ENCODE measurements at places on chromosomes 12 and 14. TPM values are rescaled to one million over a fixed set of nuclear protein-coding genes. Genes with fewer than 3 reads are reported as not detected.

OR11G2 gene
- total RNA-seq, result not detected

- no peak for DNase-seq
These were observed 16.0 kb downstream of the LRRK2 start for GRCh38 chr12:40240779-40241178.

- no peak for DNase-seq
These were observed 4.7 kb downstream of the LTB4R start for GRCh38 chr14:24315807-24316596.

GRCh38 chr14:32169191-32169590 is 32.7 kb upstream of the RNU6-7 start:
- DNase-seq, result no peak

DNA sequence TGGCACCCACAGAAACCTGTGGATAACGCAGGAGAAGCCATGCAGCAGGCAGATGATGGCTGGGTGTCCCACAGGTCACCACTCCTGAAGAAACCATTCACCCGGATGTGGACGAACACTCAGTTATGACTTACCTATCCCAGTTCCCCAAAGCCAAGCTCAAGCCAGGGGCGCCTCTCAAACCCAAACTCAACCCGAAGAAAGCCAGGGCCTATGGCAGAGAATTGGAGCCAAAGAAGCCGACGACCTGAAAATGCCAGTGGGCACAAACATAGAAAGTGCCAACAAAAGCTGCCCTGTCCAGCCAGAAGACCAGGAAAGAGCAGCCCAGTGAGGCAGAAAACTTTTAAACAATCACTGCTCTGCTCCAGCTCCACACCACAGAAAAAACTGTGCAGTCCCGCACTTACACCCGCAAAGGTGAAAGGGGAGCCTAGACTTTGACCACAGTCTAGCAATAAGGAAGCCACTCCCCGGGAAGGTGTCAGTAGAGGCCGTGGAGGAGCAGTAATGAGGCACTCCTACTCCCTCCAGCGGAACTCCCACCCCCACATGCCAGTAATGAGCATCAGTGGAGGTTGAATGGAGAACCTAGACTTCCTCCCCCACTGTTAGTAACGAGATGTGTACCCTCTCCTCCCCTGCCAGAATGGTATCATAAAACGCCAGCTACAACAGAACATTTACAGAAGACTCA is 6.0 kb upstream of the ACVRL1 start:
- no peak for DNase-seq

- DNase-seq, result no peak
These were observed 688 bp downstream of the C12orf71 start for GRCh38 chr12:27081668-27082111.

ACSM4 gene
- total RNA-seq, result not detected

ESR2 gene
- not detected for total RNA-seq

GALNT16 gene
- 34.4 TPM for total RNA-seq

DNA sequence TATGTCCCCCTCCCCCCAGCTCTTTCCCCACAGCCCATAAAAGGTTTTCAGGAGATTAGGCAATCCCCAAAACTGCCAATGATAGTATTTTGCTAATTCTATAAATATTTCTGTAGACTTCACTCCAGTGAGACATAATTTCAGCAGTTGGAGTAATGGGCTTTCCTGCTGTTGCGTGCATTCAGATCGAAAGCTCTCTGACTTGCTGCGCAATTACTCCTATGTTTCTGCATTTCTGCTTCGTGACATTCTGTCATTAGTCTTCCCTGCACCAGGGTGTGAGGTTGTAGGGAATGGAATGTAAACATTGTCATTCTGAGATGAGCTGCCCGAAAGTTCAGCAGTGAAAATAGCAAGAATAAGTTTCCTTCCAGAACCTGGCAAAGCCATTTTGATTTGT is 58.2 kb downstream of the SAMD4A start:
- no peak for DNase-seq

DNA sequence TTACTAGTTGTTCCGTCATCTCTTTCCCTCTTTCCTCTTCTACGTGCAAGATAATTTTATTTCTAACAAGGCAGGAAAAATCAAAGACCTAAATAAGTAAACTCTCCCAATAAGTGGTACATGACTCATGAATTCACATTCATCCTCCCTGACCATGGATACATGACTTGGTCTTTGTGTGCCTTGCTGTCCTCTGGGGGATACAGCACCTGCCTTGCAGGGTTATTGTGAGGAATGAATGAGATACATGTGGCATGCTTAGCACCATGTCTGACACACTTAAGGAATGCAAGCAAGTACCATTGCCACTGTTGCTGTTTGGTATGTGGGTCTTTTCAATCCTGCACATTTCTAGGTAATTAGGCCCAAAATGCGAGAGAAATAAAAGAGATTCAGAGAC is 208.4 kb downstream of the DPF3 start:
- no peak for DNase-seq

GRCh38 chr12:106341086-106341877 is 16.3 kb upstream of the POLR3B start:
- no peak for DNase-seq

FSCB gene
- not detected for total RNA-seq

- no peak for DNase-seq
These were observed 236.1 kb upstream of the DDHD1 start for GRCh38 chr14:53389202-53389601.

DNA sequence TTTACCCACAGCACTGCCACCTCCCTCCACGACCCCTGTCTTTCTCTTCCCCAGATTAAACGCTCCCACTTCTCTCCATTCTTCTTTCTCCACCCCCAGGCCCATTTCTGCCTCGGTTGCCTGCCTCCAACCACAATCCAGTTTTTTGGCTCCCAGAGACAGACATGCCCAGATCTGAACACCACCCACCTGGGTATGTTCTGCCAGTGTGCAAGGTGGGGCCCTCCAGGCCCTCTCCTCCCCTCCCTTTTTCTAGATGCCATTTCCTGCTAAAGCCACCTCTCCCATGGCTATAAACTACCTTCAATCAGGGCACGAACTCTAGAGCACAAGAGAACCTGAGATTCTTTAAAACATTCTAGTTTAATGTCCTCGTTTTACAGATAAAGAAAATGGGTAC is 63.3 kb downstream of the IRF2BPL start:
- DNase-seq, result no peak

DNA sequence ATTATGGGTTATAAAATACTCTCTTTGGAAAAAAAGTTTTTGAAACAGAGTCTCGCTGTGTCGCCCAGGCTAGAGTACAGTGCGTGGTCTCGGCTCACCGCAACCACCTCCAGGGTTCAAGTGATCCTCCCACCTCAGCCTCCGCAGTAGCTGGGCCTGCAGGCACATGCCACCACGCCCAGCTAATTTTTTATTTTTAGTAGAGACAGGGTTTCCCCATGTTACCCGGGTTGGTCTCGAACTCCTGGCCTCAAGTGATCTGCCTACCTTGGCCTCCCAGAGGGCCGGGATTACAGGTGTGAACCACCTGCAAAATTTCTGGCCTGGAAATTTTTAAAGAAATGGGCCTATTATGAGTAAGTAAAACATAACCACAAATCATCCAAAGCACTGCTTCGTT is 3.8 kb downstream of the USP15 start:
- no peak for DNase-seq

GRCh38 chr14:92513966-92514843 is 624 bp downstream of the RIN3 start:
- no peak for DNase-seq

DNA sequence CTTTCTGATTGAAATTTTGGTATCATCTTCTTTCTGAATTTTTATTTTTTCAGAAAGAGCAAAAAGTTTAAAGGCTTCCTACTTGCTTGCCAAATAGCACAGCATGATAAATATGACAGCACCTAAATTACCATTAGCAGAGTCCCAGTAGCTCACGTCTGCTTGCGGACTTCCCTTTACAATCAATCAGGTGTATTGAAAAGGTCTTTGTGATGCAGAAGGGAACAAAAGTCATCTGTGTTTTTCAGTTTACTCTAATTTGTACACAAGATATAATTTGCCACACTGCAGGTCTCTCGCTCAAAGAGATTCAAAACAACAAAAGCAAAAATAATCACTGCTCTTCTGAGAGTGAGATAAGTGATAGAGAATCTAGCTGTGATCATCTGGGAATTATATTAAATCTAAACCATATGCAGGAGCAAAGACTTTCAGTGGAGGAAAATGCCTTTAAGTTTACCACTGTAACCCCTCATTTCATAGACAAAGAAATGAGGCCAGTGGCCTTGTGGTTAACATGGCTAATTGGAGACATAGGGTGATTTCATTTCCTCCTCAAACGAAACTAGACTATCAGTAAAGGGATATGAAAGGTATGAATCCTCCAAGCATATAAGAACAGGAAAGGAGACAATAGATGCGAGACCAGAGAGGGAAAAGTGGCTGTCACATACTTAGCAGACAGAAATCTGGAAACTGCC is 240.8 kb upstream of the TMPO start:
- no peak for DNase-seq

HPD gene
- total RNA-seq, result not detected

MYRFL gene
- 0.27 TPM for total RNA-seq

DNA sequence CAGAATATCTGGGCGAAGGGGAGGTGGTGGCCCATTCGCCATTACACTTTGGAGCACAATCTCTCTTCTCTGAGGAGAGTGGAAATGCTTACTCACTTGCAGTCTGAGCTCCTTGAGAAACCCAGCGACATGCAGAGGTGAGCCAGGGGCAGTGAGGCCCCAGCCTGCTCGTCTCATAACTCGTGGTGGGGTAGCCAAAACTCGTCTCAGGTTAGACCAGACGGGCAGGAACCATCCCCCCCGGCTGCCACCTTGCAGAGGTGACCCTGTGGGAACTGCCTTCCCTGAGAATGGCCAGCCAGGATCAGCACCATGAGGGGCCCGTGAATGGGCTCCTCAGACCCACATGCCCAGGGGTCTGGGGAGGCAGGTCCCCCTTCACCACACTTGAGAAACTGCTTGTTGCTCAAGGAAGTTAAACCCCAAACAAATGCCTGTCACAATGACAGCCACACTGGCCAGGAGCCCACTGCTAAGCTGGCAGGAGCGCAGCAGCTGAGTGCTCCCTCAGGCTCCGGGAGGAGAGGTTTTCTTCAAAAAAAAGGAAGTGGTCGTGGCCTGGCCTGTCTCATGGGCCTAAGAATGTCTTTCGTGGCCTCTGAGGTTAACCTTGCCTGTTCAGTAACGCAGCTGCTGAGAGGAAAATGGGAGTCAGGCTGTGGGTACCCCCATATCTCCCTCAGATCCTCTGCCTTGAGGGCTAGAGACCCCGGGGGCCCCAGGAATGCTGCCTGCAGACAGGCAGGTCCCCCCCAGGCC is 9.2 kb upstream of the ALDH2 start:
- no peak for DNase-seq

GRCh38 chr12:123036466-123037285 is 56.2 kb downstream of the ARL6IP4 start:
- peak; percentile 41 for DNase-seq

DNA sequence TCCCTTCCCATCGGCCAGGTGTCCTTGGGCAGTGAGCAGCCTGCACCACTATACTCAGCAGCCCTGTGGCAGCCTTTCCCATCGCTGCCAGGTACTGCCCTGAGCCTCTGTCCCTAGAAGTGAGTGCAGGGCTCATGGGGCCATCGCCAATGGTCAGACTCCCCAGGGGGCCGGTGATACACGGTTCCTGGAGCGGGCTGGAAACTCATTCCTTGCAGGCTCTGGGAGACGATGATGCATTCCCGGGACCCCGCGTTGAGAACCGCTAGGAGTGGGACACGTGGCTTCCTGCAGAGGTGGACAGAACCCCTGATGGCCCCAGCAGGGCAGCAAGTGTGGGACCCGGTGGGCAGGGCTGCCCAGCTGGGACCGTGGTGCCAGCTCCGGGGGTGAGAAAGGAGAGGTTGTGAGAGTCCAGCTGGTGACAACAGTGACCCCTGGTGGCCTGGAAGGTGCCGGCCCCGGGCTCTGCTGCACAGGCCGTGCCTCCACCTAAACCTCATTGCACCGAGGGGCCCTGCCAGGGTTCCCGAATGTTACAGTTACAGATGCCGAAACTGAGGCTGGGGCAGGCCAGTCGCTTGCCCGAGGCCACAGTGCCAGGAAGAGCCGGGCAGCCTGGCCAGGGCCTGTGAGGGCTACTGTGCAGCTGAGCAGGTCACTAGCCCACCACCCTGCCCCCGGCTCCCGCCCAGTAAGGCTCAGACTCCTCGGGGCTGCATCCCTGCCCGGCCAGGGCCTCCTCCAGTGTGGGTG is 33.8 kb downstream of the FBRSL1 start:
- no peak for DNase-seq

VPS33A gene
- total RNA-seq, result 16.9 TPM

DNA sequence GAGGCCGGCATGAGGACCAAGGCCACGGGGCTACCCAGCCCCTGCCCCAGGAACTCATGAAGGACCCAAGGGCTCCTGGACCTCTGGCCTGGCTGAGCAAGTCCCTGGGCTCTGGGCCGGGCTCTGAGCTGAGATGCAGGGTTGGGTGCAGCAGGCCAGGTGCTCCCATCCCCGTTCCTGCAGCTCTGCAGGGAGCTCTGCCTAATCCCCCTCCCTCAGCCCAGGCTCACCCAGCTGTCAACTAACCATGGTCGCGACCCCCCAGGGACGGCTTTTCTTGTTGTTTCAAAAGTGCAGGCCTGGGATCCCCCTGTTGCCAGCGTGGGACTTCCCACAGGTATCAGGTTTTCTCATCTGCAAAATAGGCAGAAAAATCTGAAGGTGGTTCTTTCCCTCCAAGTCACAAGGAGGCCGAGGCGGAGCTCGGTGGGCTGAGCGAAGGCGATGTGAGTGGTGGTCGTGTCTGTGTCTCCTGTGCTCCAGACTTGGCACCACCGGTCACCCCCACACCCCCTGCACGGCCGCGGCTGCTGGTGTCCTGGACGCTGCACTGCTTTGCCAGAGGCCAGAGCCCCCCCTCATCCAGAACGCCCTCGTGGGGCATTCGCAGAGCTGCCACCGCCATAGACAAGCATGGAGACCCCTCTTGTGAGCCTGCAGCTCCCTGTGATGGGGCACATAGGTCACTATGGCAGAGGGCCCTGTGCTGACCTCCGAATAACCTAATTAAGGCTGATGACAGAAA is 22.5 kb upstream of the GALNT9 start:
- DNase-seq, result peak; percentile 79

DNA sequence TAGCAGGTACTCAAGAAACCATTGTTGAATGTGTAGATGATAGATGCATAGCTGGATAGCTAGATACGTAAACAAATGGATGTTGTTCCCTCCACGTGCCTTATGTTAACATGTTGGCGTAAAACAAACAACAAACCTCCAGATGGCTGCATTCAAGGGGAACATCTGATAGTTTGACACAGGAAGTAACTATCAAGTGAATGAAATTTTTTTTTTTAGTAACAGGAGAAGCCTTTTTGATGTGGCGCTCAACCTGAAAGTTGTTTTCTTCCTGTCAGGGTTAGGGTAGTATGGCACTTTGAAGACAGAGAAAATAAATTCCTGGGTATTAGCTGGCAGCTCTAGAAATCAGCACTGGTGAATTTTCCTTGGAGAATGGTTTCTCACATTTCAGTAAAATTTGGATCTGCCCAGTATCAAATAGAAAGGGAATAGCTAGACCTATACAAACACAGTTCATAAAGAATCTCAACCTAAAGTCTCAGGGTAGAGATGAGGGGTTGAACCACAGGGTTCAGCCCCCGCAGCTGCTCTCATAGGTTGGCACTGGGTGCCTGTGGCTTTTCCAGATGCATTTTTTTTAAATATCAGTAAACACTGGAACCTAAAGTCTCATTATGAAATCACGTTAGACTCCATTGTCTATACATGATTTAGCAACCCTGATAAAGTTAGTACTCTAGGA is 18.8 kb upstream of the RAP1B start:
- no peak for DNase-seq

ST8SIA1 gene
- total RNA-seq, result 0.15 TPM

Data from chondrocyte (in vitro differentiated cells).